ENCODE measurements at places on chromosomes 4 and X.

DNA sequence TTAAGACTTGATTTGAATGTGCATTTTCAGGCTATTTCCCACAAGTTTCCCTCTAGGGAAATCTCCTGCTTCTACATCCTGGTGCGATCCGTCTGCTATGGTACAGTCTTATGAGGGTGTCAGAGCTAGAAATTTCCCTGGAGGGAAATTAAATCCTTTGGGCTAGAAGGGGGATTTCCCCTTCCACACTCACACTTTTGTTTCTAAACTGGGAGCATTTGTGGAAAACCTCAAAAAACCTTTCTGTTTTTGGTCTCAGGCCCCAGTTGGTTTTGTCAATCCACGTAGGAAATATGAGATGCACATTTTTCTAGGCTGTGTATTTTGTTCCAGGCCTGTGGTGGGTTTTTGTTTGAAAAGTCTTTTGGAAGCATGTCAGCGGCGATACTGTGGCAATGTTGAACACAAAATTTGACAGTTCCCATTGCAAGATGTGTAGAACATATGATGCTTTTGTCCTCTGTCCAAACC lies 17.8 kb downstream of the HMGB3 start:
- no peak for DNase-seq

DNA sequence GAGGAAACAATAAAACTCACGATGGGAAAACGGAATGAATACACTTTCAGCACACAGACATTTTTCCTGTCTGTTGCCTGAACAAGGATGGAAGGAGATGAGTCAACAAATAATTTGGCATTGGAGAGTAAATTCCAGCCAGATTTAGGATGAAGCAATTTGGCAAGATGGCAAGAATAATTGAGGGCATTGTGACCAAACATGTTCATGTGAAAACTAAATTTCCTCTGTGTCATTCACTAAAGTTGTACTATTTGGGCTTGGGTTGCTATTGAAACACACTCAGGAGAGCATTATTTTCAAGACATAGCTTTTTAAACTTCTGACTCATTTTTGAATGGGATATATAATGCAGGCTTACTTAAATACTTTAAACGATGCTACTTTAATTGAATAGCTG lies 1614.4 kb downstream of the PCDH19 start:
- DNase-seq, result no peak

GRCh38 chr4:83022724-83023450 lies 12.1 kb upstream of the COPS4 start:
- DNase-seq, result no peak

DNA sequence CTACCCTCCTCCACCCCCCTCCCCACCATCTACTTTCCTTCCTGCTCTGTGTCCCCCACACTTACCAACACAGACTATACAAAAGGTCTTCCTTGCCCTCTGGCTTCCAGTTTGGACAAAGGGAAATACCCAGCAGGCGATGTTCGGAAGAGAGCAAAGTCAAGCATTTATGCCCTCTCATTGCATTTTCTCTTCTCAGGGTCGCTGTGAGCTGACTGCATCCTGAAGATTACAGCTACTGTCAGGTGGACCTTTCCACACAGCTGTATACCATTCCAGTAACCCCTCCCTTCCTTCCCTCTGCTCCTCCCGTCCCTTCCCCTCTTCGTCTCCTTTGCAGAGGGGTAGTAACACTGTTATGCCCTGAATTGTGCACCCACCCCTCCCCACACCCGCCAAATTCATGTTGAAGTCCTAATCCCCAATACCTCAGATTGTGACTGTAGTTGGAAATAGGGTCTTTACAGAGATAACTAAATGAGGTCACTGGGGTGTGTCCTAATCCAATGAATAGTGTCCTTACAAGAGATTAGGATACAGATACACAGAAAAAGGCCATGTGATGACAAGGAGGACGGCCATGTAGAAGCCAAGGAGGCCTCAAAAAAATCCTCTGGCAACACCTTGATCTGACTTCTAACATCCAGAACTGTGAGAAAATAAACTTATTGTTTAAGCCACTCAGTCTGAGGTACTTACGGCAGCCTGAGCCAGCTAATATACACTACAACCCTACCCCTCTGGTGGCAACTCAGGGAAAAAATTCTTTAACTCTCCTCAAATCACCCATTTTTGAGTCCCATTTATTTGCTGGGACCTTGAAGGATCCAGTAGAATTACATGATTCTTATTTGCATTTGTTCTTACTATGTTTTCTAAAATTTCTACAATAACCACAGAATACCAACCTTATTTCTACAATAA lies 11.7 kb downstream of the MORF4L2 start:
- DNase-seq, result no peak

DNA sequence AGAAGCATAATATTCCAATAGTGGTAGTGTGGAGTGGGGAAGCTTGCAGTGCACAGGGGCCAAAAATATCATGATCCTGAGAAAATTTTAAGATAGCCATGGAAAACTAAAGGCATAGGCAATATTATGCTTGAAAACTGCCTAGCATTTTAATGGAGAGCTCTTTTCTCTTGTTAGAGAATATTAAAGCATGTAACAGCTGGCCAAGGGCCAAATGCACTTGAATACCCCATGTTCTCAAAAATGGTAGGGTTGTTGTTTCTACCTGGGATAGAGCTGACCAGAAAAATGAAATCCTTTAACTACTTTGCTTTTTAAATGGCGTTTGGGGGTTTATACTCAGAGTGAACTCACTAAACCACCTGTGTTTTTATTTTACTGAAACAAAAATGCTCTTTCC lies 739.6 kb upstream of the SLIT2 start:
- no peak for DNase-seq

- no peak for DNase-seq
These were observed 7.0 kb downstream of the HTRA3 start for GRCh38 chr4:8276358-8277240.

DNA sequence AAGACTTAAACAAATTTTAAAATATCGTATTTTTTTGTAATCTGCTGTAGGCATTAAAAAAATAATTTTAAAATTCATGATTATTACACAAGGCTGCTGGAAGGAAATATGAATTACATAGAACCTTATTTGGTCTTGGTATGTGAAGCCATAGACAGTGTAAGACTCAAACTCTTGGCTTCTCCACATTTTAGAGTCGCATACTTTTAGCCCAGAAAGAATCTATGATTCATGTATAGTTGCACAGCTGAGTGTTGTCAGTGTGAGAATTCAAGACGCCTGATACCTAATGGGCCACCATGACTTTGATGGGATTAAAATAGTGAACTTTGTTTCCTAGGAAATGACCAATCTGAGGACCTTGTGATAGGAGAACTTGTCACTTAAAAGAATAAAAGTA lies 1.4 kb downstream of the INTU start:
- no peak for DNase-seq

DNA sequence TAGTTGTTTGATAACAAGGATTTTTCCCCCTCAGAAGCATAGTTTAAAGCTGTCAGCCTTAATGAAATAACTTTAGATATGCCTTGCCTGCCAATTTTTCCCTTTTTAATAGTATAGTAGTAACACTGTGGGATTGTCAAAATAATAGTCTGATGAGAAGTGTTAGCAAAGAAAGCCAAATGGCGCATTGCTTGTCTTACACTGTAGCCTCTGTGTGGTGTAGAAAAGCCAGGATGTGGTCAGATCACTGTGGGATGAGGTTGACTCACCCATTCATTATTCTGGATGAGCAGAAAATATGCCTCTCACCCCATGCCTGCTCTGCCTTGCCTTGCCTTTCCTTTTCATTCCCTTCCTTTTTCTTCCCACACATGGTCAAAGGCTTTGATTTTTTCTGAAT lies 257.8 kb upstream of the NRK start:
- DNase-seq, result no peak

GRCh38 chr4:81021142-81021944 lies 9.2 kb upstream of the BMP3 start:
- no peak for DNase-seq

DNA sequence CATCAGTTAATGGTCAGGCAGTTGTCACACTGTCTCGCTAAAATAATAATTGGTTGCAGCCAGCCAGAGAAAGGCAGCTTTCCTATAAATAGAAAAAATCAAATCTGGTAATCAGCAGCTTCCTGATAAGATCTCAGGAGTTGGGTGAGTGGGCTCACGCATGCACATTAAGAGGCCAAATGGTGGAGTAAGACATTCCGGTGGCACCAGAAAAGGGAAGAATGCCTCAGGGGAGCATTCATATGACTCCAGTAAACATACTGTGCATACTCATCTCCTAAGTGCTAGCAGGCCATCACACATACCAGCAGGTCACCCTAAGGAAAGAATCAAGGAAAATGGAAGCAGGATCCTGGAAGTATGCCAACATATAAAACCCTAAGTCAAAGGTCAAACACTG lies 40.1 kb downstream of the UGT2B15 start:
- DNase-seq, result no peak

DNA sequence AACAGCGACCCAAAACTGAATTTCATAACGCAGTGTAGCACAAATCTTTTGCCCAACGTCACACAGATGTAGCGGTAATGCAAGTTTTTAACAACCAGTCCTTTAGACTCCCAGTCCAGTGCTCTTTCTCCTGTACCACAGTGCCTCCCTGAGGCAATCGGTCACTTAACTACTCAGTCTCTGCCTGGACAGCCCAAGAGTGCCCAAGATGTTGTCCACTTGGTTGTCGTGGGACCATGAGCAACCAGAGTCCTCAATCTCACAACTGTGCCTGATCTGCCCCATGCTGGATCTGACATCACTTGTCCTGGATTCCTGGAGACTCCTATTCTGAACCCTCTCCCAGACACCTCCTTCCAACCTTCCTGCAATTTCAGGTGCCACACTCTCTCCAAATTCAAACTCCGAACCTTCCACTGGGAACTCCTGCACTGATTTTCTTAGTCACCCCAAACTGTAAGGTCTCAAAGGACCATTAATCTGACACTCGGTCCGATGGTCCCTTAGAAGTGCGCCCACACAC lies 702 bp downstream of the MMGT1 start:
- no peak for DNase-seq

- DNase-seq, result no peak
These were observed 124.0 kb upstream of the STIM2 start for GRCh38 chr4:26736621-26737020.

DNA sequence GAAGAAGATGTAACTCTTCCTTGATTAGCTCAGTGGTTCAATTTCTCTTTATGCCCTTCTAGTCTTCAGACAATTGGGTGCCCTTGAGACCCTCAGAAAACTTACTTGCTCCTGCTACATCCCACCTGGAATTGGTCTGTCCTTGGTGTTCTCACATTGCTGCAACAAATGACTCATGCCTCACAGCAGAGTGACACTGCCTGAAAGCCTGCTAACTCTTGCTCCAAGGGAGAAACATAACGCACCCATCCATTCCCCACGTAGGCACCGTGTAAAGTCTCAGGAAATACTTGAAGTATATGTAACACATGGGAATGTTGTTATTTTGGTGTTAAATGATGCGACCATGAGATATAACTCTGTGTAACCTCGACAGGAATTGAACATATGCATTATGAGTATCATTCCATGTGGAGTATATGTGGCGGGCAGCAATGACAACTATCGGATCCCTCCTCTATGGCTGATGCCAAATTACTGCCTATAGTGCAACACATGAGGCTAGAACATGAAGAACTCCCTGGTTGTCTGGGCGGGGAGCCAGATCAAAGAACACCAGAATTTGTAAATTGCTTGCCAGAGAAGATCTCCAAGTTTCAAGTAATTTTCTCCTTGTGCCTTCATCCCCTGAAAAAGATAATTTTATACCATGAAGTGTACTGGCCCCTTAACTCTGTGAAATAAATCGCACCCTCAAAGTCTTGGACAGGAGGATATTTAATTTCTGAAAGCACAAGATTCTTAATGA lies 231.3 kb upstream of the STK26 start:
- DNase-seq, result no peak

GRCh38 chrX:14362721-14363120 lies 166.6 kb upstream of the GLRA2 start:
- no peak for DNase-seq

- no peak for DNase-seq
These were observed 1.5 kb upstream of the ENPEP start for GRCh38 chr4:110474481-110474880.

GRCh38 chr4:119730671-119730950 lies 102.0 kb upstream of the PDE5A start:
- DNase-seq, result no peak

- DNase-seq, result no peak
These were observed 11.9 kb downstream of the RPS6KA3 start for GRCh38 chrX:20254712-20255299.

DNA sequence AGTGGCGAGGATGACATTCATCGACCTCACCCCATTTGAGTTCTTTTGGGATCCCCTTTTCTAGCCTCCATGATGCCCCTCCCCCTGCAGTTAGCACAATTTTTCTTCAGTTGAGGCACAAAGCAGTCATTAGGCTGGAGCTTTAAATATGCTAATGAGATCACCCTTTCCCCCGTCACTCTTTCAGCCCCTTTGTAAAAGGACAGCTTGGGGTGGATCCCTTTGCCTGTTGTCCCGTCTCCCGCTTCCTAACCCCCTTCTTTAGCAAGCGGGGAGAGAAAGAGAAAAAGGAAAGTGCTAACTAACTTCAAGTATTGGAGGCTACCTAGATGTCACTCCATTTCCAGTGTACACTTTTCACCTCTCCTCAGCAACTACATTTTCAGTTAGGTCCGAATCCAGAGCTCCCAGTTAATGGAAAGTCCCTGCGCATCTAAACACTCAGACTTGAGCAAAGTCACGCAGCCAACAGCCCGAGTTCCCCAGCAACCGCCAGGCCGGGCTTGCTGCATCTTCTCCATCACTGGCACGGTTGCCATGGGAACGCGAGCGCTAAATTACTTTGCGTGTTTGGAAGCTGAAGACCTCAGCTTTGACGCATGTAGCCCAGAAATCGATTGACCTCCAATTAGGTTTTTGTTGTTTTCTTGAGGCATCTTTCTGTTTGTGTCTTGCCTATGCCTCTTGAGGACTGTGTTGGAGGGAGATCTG lies 76.8 kb downstream of the RTL5 start:
- no peak for DNase-seq

DNA sequence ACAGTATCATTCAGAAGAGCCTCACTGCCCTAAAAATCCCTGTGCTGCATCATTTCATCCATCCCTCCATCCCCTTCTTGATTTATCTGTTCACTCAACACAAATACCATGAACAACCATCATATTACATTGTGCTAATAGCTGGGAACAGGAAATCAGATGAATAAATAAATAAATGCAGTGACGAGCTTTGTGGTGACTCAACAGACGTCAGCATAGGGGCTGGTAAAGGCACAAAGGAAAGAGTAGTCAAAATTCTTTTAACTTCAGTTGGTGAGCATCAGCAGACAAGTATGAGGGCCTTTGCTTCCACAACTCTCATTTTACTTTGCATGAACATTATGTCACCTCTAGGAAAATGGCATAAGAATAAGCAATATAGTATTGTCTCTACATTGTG lies 65.5 kb downstream of the EDNRA start:
- no peak for DNase-seq
